ENCODE measurements at places on chromosomes 4 and X.
A peak's percentile ranks its signal among the peaks of the same experiment; 100 is the strongest.

DNA sequence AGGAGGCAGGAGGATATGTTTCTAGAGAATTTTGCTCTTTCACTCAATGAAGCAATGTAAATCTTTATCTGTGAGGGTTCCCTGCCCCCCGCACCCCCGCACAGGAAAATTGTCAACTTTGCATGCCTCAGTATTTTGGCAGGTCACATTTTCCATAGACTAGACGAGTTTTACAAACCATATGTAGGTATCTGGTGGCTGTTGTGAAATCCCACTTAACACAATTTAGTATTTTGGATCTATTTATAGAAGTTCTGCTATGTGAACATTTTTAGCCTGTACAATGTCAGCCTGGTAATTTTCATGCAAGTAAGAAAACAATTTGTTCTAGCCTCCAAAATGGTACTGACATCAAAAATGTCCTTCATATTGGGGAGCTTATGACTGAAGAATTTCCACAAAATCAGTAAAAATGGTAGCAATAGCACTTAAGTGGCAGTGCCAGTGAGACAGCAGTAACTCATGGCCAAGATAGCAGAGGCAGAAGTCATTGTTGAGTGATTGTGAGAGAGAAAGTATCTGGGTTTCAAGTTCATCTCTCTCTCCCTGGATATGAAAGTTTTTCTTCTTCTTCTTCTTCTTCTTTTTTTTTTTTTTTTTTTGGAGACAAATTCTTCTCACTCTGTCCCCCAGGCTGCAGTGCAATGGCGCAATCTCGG is 12.4 kb upstream of the FRYL start:
- no peak for DNase-seq

DNA sequence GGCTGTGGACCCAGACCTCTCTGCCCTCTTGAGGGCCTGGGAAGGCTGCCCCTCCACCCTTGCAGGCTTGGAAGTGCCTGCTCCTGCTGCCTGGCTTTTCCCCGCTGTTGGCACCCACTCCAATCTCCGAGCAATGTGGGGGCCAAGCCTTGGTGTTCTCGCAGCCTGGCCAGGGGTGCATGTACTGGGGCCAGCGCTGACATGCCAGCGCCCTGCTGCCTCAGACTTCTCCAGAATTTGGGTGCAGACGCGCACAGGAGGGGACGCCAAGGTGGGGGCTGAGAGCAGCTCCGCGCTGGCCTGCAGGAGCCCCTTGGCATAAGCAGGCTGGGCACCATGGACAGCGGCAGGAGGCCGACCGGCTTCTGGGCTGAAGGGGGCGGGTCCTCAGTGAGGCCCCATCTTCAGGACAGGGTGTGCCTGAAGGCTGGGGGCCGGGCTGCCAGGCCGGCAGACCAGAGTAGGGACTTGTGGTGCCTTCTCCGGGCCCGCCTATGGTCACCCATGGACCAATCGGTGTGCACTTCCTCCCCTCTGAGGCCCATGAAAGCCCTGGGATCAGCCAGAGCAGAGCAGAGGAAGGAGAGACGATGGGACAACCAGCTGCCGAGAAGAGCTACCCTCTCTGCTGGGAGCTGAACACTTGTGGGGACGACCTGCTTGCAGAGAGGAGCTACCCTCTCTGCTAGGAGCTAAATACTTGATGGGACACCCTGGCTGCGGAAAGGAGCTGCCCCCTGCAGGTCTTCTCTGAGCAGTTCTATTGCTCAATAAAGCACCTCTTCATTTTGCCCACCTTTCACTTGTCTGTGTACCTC is 118.3 kb downstream of the DNAAF6 start:
- DNase-seq, result peak; percentile 28

GRCh38 chr4:8391071-8391470 is 49.5 kb downstream of the ACOX3 start:
- DNase-seq, result no peak

DNA sequence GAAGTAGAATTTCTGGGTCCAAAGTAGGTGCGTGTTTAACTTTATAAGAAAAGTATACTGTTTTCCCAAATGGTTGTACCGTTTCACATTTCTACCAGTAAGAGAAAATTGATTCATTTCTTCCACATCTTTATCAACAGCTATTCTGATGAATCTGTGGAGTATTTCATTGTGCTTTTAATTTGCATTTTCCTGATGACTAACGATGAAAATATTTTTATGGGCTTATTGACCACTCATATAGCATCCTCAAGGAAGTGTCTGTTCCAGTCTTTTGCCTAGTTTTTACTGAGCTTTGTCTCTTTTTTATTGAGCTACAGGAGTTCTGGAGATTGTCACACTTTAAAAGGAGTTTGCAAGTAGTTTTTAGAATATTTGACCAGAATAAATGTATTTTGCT is 92.6 kb downstream of the ASB9 start:
- no peak for DNase-seq

DNA sequence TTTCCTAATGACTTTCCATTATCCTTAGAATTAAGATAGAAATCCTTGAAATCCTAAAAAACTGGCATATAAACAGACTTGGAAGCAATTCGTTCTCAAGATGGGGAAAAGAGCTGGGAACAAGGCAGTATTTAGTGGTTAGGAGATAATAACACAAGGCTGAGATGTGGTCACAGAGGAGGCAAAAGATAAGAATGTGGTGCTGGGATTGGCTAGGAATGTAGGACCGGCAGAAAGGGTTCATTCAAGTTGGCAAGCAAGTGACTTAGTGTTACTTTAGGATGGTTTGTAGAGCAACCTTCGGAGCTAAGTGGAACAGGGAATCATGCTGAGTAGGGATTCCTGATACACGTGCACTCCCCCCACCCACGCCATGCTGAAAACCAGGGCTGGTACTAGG is 121.9 kb upstream of the RPS6KA3 start:
- peak; percentile 54 for DNase-seq

DNA sequence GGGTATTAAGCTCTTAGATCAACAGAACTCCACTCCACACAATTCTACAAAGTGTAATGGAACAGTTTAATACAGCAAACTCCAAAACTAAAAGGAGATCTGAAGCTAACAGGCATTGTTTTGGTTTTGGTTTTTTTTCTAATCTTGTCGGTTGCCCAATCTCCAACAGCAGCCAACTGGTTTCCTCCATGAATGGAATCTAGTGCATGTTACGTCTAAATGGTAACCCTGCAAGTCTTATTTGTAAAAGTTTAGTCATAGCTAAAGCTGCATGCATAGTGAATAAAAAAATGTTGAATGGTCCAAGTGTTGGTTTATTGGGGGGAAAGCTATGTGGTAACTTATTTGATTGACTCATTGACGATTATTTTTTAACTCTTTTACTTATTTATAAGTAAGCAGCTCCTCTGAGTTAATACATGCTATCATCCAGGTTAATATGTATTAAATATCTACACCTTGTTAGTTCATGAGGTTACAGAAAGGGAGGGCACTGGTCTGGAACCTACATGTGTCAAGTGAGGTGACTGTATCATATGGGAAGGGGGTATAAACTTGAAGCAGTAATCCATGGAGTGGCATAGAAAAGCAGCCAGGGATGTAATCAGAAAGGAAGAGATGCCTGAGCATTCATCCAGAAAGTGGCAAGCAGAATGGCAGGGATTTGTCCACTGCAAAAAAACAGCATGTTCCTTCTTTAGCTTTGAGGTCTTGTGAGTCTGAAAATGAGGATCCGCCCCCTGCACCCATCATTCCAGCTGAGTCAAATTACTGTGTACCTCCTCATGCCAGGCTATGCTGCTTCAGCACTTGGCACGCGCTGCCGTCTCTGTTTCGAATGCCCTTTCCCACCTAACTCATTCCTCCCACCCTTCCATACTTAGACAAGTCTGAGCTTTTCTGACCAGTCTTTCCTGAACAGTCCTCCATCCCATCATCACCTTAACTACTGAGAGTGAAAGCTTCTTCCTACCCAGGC is 81.7 kb downstream of the PDGFC start:
- peak; percentile 55 for DNase-seq

GRCh38 chr4:112736718-112737135 is 99.8 kb downstream of the LARP7 start:
- DNase-seq, result no peak

GRCh38 chr4:56302760-56303159 is 84.5 kb downstream of the AASDH start:
- DNase-seq, result no peak

GRCh38 chr4:139986106-139986505 is 167.9 kb downstream of the MAML3 start:
- no peak for DNase-seq

- DNase-seq, result no peak
Measured at GRCh38 chr4:187139141-187139540, 415.5 kb upstream of the FAT1 start.

- DNase-seq, result peak; percentile 62
Measured at GRCh38 chrX:49876750-49877149, 2.5 kb upstream of the USP27X start.

DNA sequence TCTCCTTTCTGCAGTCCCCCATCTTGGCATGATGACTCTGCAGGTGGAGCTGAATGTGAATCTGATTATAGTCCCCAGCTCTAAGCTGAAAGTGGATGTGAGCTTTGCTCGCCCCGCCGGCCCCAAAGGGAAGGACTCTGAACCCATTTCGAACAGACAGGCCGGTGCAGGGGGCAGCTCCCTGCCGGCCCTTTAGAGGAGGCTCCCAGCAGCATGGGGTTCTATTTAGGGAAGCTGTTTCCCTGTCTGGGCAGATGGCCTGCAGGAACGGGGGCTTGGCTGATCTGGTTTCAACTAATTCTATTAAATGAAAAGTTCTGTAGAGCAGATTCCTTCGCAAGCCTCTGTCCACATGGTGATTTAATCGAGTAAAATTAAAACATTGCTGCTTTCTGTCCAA is 104.8 kb upstream of the MSX1 start:
- DNase-seq, result no peak

- peak; percentile 95 for DNase-seq
Measured at GRCh38 chr4:184355111-184355604, 119.2 kb downstream of the IRF2 start.

GRCh38 chr4:4578981-4579380 is 37.1 kb upstream of the STX18 start:
- no peak for DNase-seq

GRCh38 chr4:7699031-7699430 is 240.6 kb downstream of the AFAP1 start:
- DNase-seq, result no peak

DNA sequence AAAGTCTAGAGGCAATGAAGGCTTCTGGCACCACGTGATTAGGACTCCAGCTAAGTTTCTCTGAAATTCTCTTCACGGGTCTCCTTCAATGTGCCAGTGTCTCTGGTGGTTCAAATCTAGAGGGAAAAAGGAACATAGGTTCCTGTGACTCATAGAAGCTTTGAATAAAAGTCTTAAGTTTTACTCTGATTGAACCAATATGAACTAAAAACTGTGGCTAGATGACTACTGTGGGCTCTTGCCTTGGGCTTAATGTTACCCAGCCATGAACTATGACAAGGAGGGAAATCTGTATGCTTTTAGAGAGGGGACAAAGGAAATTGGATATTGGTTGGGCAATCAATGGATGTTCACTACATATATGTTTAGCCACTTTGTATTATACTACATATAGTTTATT is 49.9 kb upstream of the TEX13D start:
- peak; percentile 3 for DNase-seq

- no peak for DNase-seq
Measured at GRCh38 chrX:17743913-17744312, 6.6 kb downstream of the SCML1 start.

DNA sequence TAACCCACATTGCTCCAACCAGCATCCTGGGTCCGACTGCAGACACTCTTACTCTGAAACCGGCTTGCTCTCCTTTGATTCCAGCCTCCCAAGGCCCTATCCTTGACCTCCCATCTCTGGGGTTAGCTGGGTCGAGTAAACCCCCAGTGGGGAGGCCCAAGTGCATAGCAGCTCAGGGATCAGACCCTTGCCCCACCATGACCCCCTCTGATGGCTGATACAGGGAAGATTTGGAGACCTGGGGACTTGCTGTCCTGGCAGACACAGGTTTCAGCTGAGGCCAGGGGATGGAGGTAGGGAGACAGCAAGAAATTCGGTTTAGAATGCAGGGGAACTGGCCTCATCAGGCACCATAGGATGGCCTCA is 23.6 kb upstream of the CDKL5 start:
- no peak for DNase-seq

DNA sequence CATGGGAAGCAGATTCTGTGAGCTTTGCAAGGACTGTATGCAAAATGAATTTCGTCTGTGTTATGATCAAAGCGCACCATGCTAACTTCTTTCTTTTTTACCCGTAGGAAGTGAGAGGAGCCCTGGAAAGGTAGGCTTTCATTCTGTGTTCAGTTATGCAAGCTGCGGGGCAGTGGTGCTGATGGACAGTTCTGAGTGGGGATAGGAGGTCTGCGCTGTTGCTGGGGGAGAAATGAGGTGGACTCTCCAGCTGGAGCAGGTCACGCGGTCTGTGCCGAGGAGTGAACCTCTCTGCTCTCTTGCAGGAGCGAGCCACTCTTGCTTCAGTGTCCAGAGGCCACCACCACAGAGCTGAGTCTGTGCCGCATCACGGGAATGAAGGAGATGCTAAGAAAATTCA is 4.5 kb downstream of the TRIML1 start:
- DNase-seq, result no peak

DNA sequence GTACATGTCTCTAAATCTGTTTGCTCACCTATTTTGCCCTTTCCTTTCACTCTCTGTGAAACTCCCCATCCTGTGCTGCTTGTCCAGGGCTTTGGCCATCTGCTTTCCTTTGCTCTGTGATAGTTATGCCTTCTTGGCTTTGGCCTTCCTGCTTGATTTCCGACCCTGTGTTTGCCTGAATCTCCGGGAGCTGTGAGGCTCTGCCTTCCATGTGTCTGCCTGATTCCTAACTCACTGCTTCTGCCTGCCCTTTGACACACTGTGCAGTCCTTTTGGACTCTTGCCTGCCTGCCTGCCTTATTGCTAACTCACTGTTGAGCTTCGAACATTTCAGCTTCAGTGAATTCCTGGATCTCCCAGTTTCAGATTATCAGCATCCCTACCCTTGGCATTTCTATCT is 143.1 kb downstream of the C4orf33 start:
- no peak for DNase-seq

DNA sequence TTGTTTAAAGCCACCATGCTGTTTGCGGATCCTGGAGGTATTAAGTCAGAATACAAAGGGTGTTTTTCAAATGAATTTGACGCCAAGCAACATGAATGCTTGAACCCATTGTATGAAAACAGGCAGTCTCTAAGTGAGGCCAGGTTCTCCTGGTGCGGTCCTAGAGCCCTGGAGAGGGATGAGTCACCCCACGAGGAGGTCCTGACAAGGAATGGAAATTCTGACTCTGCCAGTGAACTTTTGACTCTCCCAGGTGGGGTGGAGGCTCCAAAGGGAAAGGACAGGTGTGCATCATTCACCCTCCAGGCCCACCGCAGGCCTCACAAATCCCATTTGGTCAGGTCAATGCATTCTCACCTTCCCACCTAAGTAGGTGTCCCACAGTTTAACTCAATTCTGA is 1.5 kb downstream of the TRIM2 start:
- no peak for DNase-seq

DNA sequence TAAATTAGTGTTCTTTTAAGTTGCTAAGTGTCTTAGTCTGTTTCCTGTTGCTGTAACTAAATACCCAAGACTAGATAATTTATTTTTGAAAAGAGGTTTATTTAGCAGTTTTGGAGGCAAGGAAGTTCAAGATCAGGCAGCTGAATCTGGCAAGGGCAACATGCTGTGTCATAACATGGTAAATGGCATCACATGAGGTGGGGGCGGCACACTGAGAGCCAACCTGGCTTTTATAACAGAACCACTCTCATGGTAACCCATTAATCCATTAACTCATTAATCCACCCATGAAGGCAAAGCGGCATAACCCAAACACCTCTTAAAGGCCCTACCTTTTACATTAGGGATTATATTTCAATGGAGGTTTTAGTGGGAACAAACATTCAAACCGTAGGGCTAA is 182.2 kb upstream of the GATB start:
- no peak for DNase-seq
